NCI-H1105 (cell line): ENCODE measurements at places on chromosomes 5 and 9.

GRCh38 chr5:61802456-61802855 is 470.4 kb downstream of the ZSWIM6 start:
- no peak for DNase-seq

GRCh38 chr5:40321514-40321913 is 358.2 kb upstream of the PTGER4 start:
- DNase-seq: no peak

DNA sequence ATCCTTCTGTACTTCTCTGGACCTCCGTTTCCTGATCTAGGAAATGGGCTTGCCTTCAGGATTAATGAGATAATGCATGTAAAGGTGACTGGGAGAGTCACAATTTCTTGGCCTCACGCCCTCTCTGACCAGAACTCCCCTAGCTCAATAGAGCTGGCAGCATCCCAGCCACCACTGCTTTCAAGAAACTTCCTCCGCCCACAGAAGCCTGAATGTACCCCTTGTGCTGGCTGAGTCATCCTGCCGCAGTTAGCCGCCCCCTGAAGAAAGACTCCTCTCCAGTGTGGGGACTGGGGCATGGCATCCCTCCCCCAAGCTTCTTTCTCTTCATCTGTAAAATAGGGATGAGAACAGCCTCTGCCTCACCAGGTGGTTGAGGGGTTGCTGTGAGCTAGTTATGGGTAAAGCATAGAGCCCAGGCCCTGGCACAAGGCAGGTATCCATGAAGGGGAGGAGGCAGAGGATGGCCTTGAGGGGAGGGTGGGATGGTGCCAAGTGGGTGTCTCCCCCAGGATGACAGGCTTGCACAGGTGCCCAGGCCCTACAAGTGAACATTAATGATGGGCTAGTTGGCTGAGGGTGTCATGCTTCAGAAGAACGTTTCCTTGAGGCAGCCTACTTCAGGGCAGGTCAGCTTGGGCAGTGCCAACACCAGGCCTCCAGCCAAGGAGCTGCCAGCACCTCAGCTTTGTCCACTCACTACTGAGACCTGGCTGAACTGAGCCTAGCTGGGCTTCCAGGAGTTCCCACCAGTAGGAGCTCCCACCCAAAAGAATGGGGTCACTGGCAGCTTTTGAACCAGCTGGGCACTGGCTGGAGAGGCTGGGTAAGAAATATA is 3.4 kb downstream of the PDLIM4 start:
- no peak for DNase-seq

GRCh38 chr9:124392871-124393460 is 22.3 kb downstream of the PSMB7 start:
- DNase-seq: peak; percentile 25

DNA sequence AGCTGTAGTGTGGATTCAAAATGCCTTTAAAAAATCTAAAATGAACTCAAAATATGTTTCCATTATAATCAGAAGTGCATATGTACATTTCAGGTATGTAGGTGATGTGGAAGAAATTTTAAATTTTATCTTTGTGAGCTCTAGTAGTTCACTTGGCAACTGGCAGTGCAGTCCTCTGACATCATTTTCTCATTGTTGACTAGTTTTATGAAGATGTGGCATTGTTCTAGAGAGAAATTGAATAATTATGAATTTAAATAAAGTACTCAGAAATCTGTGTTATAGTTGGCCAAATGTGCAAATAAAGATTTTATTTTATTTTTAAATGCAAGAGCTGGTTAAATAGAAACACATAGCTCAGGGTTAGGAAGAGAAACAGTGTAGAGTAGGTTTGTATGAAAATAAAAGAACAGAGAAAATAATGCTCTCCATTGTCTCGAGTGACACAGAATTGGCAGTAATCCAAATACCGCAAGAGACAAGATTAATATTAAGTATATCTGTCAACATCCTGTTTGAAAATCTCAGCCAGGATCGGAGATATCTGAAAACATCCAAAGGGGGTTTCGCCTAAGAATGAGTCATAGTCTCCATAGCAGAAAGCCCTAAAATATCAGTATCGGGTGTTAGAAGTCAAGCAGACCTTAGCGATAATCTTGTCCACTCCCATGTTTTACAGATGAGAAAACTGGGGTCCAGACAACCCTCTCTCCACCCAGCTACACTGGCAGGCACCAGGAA is 189.4 kb downstream of the CCDC192 start:
- DNase-seq: no peak

DNA sequence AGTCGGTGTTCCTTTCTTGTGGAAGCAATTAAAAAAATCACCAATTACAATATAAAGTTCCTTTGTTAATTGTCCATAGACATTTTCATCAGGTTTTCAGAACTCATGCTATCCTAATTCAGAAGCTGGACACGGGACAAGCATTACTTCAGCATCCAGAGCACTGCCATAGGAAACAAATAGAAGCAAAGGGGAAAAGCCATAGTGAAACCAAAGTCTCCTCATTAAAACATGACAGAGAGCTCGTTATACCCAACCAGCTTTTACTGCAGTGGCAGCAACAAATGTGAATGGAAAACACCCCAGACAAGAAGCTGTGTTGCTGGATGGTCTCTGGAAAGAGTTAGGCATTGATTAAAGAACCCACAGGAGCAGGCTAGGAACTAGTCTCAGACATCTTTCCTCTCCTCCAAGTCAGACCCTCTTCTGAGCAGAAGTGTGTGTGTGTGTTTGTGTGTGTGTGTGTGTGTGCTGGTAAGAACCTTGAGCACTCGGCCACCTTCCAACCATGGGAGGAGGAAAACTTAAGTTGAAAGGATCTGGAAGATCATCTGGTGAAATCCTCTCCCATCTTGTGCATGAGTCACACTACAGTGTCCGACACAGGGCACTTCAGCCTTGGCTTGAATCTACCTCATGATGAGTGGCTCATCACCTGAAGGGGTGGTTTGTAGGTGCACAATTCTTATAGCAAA is 162.6 kb upstream of the ADAMTS16 start:
- DNase-seq: no peak

- DNase-seq: no peak
Observed at GRCh38 chr9:36101916-36102741, 34.4 kb upstream of the GLIPR2 start.

DNA sequence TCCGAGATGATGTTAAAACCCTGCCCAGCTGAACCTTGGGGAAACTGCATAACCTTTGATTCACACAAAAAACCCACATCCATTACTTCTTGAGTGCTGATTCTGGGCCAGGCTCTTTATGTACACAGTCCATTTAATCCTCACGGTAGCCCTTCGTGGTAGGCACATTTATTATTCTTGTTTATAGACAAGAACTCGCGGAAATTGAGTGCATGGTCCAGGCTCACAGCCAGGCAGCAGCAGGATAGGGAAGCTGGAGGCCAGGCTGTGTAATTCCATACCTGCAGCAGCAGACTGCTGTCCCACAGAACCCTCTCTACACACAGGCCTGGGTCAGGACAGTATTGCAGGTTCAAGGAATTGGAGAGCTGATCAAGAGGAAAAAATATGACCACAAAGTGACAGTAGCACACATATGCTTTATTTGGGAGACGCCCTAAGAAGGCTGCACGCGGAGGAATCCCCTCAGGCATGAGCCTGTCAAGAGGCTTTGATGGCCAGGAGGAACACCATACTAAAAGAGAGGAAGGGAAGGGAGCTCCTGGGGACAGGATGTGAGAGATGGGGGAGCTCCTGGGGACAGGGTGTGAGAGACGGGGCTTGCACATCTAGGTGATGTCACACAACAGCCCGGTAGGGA is 28.4 kb upstream of the FAM120A start:
- no peak for DNase-seq

GRCh38 chr9:36136272-36136893 is at the start of gene GLIPR2:
Gene GLIPR2 (plus strand): TSS chr9:36136733. CDS start chr9:36136779, 46 bp downstream.
- peak; percentile 54 for DNase-seq

GRCh38 chr5:81081461-81081835 is 121.3 kb downstream of the RASGRF2 start:
- DNase-seq: no peak

GRCh38 chr5:80874162-80874561 is 86.0 kb upstream of the RASGRF2 start:
- DNase-seq: no peak

- no peak for DNase-seq
Observed at GRCh38 chr5:41785061-41785460, 85.2 kb downstream of the OXCT1 start.
